Forelimb muscle (tissue), 1 donor: ENCODE measurements at places on chromosomes 6 and 20. TPM values are rescaled to one million over a fixed set of nuclear protein-coding genes. Genes with fewer than 3 reads are reported as not detected.

DNA sequence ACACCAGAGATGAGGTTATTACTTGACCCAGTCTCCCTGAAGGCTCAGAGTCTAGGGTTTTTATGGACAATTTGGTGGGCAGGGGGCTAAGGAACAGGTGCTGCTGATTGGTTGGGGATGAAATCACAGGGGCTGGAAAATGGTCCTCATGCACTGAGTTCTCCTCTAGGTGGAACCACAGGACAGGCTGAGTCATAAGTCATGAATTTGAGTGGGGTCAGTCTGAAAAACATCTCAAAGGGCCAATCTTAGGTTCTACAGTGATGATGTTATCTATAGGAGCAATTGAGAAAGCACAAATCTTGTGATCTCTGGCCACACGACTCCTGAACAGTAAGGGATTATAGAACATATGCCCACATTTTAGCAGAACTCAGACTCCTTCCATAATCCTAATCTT lies 5.9 kb upstream of the MRS2 start:
- DNase-seq = no peak

GRCh38 chr20:23009636-23010035 lies 25.5 kb upstream of the SSTR4 start:
- no peak for DNase-seq

DNA sequence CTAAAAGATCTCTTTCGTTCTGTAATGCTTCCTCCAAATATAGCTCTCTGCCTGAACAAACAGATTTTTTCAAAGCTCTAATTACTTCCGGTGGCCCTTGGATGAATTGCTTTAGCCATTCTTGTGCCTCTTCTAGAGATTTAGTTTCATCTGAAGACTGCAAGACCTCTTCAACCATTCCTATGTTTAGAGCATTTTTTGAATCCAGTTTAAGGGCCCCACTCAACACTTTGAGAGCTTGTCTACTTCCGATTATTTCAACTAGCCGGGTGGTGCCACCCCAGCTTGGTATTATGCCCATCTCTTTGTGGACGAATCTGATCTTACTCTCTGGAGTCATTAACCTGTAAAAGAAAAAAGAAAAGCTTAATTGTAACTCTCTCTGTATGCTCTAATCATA lies 23.3 kb downstream of the RNF146 start:
- no peak for DNase-seq

- no peak for DNase-seq
Measured at GRCh38 chr20:61316346-61316745, 64.3 kb downstream of the CDH4 start.

DNA sequence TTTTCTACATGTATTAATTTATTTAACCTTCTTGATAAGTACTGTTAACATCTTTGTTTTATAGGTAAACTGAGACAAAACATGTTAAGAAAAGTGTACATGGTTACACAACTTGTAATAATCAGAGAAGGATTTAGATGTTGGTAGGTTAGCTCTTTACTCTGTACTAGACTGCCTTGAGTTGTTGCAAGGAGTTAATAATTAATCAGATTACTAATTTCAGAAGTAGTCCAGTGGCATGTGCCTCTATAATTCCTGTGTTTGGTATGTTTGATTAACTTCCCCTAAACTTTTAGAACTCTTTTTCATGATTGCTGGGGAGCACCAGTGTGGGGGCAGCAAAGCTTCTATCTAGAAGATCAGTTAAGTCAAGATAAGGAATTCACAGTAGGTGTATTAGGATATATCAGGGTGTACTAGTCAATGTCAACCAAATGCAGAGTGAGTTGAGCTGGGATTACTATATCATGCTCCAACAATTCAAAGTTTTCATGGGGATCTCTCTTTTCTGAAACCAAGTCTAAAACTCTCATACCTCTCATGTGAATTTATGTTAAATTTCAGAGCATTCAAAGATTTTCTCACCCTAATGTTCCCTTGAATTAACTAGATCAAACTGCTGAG lies 129.7 kb upstream of the AHI1 start:
- DNase-seq = no peak

DNA sequence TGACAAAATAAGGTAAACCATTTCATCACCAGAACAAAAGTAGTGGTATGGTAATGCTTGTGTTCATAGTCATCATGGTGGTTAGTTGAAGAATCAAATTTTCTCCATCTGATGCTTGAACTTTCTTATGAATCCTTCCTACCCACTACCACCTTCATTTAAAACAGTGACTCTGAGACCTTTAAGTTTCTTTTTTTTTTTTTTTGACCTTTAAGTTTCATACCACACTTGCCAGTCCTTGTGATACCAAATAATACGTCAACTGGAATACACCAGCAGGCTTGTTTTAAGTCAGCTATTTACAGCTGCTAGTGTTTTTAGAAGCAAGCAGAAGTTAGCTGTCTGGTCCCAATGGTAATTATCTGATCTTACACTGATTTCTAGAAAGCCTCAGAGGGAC lies 413.4 kb upstream of the SOX4 start:
- no peak for DNase-seq

DNA sequence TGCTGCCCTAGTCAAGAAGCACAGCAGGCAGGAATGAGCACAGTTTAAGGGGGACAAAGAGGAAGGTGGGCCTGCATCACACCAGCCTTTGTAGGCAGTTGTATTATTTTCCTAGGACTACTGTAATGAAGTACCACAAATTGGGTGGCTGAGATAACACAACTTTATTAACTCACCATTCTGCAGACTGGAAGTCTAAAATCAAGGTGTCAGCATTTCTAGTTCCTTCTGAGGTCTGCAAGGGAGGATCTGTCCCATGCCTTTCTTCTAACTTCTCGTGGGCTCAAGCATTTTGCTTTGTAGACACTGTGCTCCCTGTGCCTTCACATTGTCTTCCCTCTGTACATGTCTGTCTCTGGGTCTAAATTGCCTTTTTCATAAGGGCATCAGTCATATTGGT lies 488.5 kb upstream of the JARID2 start:
- no peak for DNase-seq

DNA sequence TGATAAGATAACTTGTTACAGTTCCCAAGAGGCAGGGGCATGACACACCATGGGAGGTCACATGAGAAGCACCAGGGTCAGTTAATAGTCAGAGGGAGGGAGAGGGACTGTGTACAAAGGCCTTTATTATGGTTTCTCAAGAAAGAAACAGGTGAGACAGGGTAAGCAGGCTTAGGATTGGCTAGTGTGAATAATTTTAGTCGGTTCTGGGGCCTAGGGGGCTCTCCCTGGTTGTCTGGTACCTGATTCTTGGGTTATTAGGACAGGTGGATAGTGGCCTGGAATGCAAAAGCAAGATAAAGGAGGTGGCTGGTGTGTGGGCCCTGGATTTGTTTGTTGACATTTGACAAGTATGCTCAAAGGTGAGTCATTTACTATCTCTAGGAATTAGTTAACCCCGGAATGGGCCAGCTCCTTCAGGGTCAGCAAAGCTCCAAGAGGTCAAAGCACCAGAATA lies 49.4 kb upstream of the MCUR1 start:
- DNase-seq = no peak

- no peak for DNase-seq
Measured at GRCh38 chr6:143005816-143006215, 54.9 kb upstream of the AIG1 start.

DNA sequence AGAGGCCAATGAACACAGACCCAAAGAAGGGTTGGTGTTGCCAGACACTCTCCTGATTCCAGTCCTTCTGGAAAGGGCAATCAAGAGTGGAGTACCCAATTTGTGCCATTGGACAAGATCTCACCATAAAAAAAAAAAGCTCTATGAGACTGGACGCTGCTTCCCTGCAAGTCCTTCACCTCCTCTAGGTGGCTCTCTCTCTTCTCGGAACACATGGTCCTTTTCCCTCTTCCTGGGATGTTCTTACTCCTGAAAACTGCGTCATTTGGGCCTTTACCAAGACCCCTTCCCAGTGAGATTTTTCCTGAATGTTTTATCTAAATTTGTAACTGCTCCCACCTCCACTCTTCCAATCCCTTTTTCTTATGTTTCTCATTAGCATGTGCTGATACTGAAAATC lies 280.8 kb downstream of the FOXA2 start:
- DNase-seq = no peak

DNA sequence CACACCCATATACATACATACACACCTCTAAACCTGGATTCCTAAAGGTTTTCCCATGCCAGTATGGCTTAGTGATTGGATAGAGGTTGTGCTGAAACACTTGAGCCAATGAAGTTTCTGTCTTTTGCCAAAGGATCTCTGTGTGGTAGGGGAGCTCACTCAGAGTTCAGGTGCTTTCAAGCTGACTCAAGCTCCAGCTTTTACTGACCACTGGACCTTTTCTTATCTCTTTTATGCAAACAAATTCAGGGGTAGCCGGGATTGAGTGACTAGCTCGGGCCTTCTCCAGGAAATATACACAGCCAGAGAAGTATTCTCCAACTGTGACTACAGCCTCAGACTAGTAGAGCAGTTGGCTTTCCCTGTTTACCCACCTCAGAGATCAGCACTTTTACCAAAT lies 21.5 kb upstream of the DSE start:
- DNase-seq = no peak

GRCh38 chr6:103105686-103106085 lies 1712.2 kb downstream of the GRIK2 start:
- no peak for DNase-seq

DNA sequence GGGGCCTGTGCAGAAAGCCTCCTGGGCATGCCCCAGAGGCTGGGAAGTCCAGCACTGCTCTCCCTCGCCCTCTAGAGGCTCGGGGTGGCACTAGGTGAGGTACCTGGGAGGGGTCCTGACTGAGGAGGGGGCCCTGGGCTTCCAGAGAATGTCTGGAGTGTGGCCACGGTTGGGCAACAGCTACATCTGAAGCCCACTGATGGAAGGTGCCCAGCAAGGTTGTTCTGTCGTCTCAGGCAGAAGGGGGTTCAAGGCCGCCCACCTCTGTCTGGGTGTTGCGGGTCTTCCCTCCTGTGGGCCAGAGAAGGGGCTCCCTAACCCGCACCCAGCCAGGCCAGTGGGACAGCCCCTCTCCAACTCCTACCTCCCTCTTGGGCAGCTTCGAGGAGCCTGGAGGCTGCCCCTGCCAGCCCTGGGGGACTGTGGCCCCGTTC lies 11.4 kb upstream of the VEGFA start:
- no peak for DNase-seq

DNA sequence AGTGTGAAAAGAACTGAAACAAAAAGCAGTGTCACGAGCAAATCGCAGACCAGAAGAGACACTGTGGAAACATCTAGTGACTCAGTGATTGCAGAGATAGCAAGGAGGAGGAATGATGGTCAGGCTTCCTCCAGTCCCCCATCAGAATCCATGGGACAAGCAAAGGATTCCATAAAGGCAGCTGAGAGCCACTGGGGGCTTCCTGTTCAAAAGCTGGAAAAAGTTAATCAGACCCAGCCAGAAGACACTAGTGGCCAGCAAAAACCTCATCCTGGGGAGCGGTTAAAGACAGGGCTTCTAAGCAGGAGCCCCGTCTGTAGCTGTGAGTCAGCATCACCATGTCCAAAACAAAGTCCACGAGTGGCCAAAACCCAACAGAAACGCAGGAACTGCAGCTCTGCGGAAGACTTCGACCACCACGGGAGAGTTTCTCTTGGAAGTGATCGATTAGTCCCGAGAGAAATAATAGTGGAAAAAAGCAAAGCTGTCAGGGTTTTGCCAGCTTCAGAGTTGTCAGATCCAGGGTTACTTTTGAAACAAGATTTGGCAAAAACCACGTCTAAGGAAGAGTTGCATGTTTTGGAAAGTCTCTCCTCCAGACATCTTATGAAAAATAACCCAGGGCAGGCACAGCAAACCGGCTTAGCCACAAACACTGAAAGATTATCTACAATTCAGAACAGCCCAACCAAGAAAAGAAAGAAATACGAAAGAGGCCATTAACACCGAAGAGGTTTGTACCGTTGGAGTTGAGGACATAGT lies 51.0 kb downstream of the JAG1 start:
- DNase-seq = no peak

- no peak for DNase-seq
Measured at GRCh38 chr6:113707194-113707593, 150.0 kb upstream of the MARCKS start.

GPLD1 gene
- polyA plus RNA-seq = 2.5 TPM

ERVFRD-1 gene
- polyA plus RNA-seq = 0.15 TPM

DEFB124 gene
- 1.3 TPM for polyA plus RNA-seq

SMPD2 gene
- 4.2 TPM for polyA plus RNA-seq

PPP2R5D gene
- polyA plus RNA-seq = 39.0 TPM

VNN1 gene
- polyA plus RNA-seq = 0.28 TPM

RAB44 gene
- 0.05 TPM for polyA plus RNA-seq

B3GAT2 gene
- 1.3 TPM for polyA plus RNA-seq

SLC17A2 gene
- polyA plus RNA-seq = not detected

NKAIN2 gene
- 6.4 TPM for polyA plus RNA-seq

GUCA1A gene
- not detected for polyA plus RNA-seq

ZCCHC3 gene
- polyA plus RNA-seq = 27.1 TPM
